ENCODE measurements at places on chromosomes 4 and X.

DNA sequence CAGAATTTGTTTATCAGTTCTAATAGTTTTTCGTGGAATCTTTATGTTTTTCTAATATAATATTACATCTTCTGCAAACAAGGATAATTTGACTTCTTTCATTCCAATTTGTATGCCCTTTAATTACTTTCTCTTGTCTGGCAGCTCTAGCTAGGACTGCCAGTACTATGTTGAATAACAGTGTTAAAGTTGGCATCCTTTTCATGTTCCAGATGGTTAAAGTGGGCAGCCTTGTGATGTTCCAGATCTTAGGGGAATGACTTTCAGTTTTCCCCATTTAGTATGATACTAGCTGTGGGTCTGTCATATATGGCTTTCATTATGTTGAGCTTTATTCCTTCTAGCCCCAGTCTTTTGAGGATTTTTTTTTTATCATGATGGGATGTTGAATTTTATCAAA lies 220.6 kb upstream of the WDFY3 start:
- DNase-seq: no peak

- DNase-seq: no peak
Measured at GRCh38 chrX:15150586-15150985, 119.3 kb downstream of the ASB9 start.

GRCh38 chr4:86909546-86910295 lies 17.5 kb upstream of the C4orf36 start:
- no peak for DNase-seq

DNA sequence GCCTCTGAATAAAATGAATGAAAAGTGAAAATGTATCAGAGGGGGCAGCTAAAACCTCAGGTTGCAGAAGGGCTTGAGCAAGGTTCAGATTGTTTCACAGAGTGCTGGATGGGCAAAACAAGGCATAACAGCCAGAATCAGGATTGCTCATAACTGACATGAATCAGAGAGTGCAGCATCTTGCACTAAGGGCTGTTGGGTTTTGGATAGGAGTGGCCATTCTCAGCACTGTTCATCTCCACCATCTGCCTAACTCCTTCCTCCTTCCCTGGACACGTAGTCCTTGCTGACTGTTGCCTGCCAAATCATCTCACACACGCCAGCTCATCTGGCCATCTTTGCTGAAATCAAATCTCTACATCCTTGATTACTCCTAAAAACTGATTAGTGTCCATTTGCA lies 75.3 kb upstream of the C1QTNF7 start:
- DNase-seq: no peak

GRCh38 chrX:1870421-1870820 lies 255.6 kb downstream of the ASMT start:
- DNase-seq: no peak

DNA sequence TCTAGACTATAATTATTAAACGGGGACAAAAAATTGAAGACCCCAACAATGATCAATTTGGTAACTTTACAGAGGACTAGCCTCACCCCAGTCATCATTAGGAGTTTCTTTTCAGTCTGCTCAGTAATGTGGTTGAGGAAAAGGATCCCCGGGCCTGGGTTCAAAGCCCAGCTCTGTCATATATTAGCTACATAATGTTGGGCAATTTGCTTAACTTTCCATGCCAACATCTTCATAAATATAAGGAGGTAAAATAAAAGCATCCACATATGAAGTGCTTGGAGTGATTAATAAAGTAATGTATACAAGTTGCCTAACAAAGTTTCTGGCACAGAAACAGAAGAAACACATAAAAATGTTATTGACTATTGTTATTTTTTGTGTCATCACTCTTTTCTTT lies 53.4 kb upstream of the ANTXR2 start:
- no peak for DNase-seq

DNA sequence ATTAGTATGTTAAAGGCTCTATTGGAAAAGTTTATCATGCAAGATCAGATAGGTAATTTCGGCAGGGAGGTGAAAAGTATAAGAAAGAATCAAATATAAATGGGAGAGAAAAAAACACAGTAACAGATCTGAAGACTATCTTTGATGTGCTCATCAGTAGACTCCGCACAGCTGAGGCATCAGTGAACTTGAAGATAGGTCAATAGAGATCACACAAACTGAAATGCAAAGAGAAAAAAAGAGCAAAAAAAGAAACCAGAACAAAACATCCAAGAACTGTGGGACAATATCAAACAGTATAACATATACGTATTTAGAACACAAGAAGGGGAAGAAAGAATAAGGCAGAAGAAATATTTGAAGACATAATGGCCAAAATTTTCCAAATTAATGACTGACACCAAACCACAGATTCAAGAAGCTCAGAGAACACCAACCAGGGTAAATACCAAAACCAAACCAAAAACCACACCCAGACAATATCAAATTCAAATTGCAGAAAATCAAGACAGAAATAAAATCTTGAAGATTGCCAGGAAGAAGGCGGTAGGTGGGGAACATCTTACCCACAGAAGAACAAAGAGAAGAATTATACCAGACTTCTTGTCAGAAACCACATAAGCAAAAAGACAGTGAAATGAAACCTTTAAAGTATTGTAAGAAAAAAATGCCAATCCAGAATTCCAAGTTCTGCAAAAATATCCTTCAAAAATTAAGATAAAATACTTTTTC lies 29.1 kb downstream of the PFKFB1 start:
- no peak for DNase-seq
